Stimulated activated CD8-positive, alpha-beta memory T cell treated with anti-CD3 and anti-CD28 coated beads, Interleukin-2, amount 100 ng/mL, for 48 hours (primary cell): ENCODE measurements at places on chromosomes 16 and 17.
A peak's percentile ranks its signal among the peaks of the same experiment; 100 is the strongest.

DNA sequence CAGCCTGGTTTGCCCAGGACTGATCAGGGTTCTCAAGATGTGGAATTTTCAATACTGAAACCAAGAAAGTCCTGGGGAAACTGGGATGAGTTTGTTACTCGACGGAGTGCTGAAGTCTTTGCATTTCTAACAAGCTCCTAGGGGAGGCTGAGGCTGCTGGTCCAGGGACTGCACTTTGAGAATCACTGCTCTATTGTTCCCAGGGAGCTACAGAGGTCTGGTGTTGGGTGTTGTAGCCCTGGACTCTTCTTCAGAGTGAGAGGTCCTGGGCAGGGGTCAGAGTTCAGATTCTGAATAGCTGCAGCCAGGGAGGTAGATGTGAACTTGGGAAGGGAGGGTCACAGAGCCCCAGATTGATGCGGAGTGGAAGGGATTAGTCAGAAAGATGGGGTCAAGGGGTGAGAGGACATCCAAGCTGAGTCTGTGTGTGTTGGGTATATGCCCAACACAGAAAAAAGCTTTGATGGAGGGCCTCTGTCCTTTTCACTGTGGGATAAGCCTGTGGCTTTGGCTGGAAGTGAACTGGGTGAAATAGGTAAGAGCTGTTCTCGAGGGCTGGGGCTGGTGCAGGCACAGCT is 14.1 kb downstream of the TMEM238L start:
- no peak for DNase-seq

- DNase-seq = no peak
Observed at GRCh38 chr16:52718046-52718445, 171.1 kb upstream of the TOX3 start.

DNA sequence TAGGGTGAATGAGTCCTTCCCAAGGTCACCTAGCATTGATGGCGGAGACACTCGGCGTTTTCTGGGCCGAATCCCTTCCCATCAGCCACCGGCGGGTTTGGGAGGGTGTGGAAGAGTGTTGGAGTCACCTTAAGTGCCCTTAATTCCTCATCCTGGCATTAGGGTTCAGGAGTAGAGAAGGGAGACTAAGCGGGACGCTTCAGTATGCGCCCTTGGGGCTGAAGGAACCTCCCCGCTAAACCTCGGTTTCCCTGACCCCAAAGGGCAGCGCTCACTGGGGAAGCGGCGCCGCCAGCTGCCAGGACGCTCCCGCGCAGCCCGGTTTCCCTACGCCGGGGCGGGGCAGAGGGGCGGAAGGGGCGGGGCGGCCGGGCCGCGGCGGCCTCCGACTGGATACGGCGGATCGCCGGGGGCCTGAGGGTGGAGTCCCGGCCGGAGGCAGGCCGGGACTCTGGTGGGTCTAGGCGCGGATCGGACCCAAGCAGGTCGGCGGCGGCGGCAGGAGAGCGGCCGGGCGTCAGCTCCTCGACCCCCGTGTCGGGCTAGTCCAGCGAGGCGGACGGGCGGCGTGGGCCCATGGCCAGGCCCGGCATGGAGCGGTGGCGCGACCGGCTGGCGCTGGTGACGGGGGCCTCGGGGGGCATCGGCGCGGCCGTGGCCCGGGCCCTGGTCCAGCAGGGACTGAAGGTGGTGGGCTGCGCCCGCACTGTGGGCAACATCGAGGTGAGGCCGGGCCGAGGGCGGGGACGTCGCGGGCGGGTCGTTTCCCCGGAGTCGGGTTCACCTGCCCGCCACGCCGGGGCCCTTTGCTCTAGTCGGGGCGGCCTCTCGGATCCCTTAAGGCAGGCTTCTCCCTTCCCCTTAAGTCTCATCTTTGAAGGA is at the start of gene DHRS11:
Gene DHRS11 (plus strand): TSS at position 446 of the 882 bp plus-strand sequence. CDS start 131 bp downstream, at position 577.
- peak; percentile 83 for DNase-seq

- no peak for DNase-seq
Observed at GRCh38 chr16:25250467-25250866, 7.2 kb downstream of the ZKSCAN2 start.

- DNase-seq = no peak
Observed at GRCh38 chr17:10984220-10984619, 146.3 kb upstream of the PIRT start.
